ENCODE measurements at places on chromosomes 7 and 10. TPM values are rescaled to one million over a fixed set of nuclear protein-coding genes. Genes with fewer than 3 reads are reported as not detected.

- peak overlapping the region; percentile 54 for H3K27ac ChIP-seq
- DNase-seq: no peak
- peak overlapping the region; percentile 93 for H3K4me3 ChIP-seq
- H3K36me3 ChIP-seq: peaks cover 13% of the 10 kb centered on the region
- peaks cover 65% of the 10 kb centered on the region for H3K4me1 ChIP-seq
Observed at GRCh38 chr7:97022491-97023306, 1.9 kb downstream of the DLX5 start.

MYH16 gene
- total RNA-seq: not detected

SFTPA1 gene
- total RNA-seq: not detected

DNA sequence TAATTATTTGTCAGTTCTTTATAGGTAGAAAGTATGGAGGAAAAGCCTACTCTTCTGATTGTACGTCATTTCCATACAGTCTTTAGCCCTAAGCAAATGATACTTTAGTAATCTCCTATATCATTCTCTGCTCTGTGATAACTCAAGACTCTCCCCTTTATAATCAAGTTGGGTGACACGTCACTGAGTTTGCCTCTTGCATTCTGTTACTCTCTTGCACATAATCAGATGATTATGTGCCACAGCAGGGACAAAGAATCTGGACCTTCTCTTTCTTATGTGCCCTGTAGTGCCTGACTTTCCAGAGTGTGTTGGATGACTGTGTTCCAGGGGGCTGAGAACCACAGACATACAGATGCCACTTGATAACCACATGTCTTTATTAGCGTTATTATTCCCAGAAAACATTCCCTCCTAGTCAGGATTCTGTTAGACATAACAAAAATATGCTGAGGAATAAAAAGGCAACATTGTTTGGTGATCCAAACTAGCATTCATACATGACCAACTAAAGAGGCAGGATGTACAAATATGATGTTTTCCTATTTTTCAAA, 116.4 kb upstream of the HGF start:
- H3K27me3 ChIP-seq: no peaks in the 10 kb centered on the region
- no peak overlapping the region for H3K4me3 ChIP-seq
- DNase-seq: no peak
- H3K27ac ChIP-seq: no peak overlapping the region

COBL gene
- not detected for total RNA-seq

DNA sequence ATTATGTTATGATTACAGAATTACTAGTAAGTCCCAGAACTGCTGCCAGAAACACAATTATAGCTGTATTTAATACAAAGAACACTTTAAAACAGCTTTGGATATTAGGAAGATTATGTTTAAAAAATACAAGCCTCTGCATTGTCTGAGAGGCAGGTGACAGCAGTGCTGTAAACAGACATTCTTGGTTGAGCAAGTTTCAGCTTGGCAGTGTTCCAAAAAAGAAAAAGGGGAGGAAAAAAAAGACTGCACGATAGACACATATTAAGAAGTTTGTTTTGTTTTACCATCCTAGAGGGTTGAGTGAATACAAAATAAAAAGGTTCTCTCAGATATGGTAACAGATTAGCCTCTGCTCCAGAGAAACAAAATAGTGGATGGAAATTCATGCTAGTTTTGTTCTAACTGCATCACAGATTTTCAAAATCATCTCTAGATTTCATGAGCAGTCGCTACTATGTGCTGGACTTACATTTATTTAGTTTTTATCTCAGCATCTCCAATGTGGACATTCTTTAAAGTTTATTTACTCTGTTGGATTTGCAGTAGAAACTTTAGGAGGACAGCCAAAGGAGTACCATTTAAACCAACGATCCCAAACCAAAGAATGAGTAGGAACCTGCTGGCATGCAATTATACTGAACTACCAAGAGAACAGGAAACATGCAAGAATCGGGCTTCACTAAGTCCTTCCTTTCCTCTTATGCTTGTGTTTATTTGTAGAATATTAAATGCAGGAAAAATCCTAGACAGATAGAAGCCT, 9.0 kb downstream of the FAM204A start:
- H3K4me1 ChIP-seq: no peaks in the 10 kb centered on the region
- no peaks in the 10 kb centered on the region for H3K27me3 ChIP-seq
- no peak overlapping the region for H3K4me3 ChIP-seq
- H3K36me3 ChIP-seq: peaks cover 46% of the 10 kb centered on the region
- DNase-seq: no peak

DNA sequence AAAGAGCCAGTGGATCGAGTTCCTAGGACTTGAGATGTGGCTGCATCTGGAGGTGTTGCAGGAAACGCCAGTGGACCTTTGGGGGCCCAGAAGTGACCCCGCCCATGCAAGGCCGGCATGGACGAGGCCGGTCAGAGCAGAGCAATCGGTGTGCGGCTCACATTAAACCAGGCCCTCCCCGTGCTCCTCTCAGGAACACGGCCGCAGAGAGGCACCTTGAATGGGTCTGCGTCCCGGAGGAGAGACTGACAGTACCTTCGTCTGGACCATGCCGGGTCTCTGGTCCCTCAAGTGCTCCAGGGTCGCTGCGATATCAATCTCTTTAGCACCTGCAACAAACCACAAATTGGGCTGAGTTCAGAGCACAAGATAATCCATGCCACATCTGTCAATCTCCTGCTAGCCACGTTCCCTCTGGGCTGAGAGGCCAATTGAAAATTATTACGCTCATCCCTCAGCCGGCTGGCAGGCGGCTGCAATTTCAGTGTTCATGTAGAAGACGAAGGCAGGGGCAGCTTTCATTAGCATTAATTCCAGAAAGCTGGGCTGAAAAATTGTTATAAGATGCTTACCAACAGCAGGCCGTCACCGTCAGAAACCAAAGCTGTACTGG, 212.0 kb downstream of the DNAJB6 start:
- no peaks in the 10 kb centered on the region for H3K4me1 ChIP-seq
- H3K27ac ChIP-seq: no peak overlapping the region
- H3K36me3 ChIP-seq: no peaks in the 10 kb centered on the region
- no peaks in the 10 kb centered on the region for H3K27me3 ChIP-seq

DNA sequence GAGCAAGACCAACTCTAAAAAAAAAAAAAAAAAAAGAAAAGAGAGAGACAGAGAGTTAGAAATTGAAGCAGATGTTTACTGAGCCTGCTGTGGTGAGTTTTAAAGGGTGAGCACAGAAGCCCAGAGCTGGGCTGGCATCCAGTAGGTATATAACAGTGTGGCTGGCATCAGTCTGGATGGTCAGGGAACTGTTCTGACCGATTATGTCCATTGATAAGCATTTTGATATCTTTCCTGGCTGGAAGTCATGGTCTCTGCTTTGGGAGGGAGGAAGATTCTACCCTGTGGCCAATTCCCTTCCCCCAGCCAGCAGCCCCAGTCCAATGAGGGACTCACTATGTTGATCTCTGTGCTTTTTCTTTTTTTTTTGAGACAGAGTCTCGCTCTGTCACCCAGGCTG, 65.2 kb upstream of the PODXL start:
- H3K27ac ChIP-seq: no peak overlapping the region
- H3K4me1 ChIP-seq: peaks cover 62% of the 10 kb centered on the region
- no peaks in the 10 kb centered on the region for H3K27me3 ChIP-seq
- no peaks in the 10 kb centered on the region for H3K36me3 ChIP-seq
- no peak overlapping the region for H3K4me3 ChIP-seq

DNA sequence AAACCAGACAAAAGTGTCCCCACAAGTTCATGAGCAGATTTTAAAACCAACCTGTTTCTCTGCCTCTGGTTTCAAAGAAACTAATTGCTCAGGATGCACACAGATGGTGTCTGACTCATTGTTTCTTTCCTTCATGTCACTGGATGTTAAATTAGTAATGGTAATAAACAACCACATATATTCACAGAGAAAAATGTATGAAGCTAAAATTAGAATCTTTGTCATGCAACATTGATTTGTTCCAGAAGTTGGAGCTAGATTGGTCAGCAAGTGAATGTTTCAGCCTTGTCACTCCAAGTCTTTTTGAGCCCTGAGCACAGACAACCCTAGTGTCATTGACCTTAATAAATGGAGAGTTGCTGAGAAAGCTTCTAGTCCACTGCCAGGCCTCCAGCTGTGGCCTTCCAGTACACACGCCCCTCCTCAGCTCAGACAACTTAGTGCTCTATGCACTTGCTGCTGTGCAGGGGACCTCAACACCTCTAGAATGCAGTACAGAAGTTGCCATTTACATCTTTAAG, 175.9 kb downstream of the CCDC71L start:
- no peak for DNase-seq
- H3K36me3 ChIP-seq: no peaks in the 10 kb centered on the region
- H3K4me1 ChIP-seq: peaks cover 18% of the 10 kb centered on the region
- H3K4me3 ChIP-seq: no peak overlapping the region

STEAP1B gene
- total RNA-seq: 1.3 TPM

DNA sequence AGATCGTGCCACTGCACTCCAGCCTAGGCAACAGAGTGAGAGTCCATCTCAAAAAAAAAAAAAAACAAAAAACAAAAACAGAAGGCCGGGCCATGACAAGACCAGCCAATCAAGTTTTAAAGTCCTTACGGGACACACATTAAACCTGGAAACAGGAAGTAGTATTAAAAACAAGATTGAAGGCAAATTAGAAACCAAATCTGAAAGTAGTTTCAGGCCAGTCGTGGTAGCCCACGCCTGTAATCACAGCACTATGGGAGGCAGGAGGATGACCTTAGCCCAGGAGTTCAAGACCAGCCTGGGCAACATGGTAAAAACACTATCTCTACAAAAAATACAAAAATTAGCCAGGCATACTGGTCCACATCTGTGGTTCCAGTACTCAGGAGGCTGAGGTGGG, 18.1 kb downstream of the PSAP start:
- H3K4me1 ChIP-seq: peaks cover 37% of the 10 kb centered on the region
- no peak for DNase-seq
- H3K36me3 ChIP-seq: peaks cover 32% of the 10 kb centered on the region
- H3K4me3 ChIP-seq: no peak overlapping the region
- H3K27ac ChIP-seq: no peak overlapping the region

DNA sequence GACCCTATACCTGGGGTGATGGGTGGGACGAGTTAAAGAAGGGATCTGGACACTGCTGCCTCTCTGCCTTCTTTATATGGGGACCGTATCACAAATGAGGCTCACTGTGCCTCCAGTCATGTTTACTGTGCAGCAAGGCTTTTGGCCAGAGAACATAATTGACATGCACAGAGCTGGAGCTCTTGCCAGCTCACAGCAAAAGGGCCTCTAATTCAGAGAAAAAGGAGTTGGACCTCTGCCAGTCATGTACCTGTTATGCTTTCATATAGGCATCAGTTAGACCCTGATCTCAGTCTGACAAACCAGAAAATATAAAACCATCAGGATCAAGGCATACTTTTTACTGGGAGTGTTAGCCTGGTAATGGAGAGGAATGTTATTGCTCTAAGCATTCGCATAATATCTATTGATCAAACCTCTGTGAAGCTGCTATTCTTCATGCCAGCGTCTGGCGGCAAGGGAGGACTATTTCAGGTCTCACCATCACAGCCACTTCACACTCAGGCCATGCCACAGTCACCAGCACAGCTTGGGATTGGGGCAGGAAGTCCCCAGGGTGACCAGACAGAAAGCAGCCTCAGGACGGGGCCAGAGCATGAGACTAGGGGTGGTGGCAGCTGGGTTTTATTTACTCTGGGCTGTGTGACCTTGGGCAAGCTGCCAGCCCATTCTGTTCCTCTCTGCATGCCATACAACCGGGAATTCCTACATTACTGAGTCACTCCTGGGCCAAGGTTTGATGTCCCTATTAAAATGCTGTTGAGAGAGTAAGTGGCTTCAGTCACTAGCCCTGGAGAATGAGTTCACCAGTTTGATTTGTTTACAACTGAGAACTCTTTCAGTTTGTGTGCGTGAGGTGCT, 90.1 kb downstream of the NPSR1 start:
- H3K36me3 ChIP-seq: no peaks in the 10 kb centered on the region
- H3K27ac ChIP-seq: peak overlapping the region; percentile 32
- H3K27me3 ChIP-seq: peaks cover 8% of the 10 kb centered on the region
- no peak overlapping the region for H3K4me3 ChIP-seq

DNA sequence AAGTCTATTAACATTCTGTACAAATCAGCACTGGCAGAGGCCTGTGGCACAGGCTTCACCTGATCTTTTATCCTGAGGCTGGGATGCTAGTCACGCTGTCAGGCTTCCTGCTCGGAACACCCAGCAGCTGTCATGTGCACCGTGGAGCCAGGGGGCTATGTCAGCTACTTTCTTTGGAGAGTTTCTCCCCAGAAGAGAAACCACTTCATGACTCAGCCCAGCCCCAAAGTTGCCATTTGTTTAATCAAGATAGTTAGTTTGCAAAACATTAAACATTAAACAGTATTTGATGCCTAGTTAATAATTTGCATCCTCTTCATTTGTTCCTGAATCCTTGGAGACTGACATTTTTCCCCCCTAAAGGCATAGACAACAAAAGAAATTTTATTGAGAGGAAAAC, at the start of gene HABP2:
HABP2 (plus strand) TSS at position 353 of the 400 bp plus-strand sequence. CDS start 69 bp downstream, outside the sequence.
- DNase-seq: no peak
- no peak within 1 kb of the TSS for H3K27ac ChIP-seq
- H3K27me3 ChIP-seq: peaks cover 10% of the 10 kb centered on the region

GRCh38 chr7:147079083-147079482, 962.5 kb downstream of the CNTNAP2 start:
- H3K4me1 ChIP-seq: peaks cover 3% of the 10 kb centered on the region
- no peaks in the 10 kb centered on the region for H3K36me3 ChIP-seq
- no peak for DNase-seq

GRCh38 chr7:47568547-47568946, 13.4 kb downstream of the TNS3 start:
- H3K27me3 ChIP-seq: no peaks in the 10 kb centered on the region
- peaks cover 45% of the 10 kb centered on the region for H3K4me1 ChIP-seq
- no peak overlapping the region for H3K4me3 ChIP-seq

DNA sequence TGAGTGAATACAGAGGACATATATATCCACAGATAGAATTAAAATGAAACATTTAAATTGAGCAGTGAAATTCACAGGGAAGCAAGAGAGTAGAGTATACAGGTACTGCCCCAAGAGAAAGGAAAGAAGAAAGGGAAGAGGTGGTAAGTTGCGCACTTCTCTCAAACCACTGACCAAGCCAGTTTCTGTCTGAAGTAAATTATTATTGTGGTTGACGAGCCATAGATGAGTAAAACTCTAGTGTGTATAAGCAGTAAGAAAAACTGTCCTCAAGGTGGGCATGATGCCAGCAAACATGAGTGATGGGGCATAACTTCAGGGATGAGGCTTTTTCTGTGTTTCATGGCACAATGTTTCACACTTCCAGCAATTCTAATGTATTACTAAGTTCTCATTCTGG, 4.4 kb upstream of the BET1 start:
- no peak overlapping the region for H3K4me3 ChIP-seq
- peaks cover 14% of the 10 kb centered on the region for H3K27me3 ChIP-seq
- no peak for DNase-seq
- no peak overlapping the region for H3K27ac ChIP-seq
- H3K4me1 ChIP-seq: peaks cover 4% of the 10 kb centered on the region

DNA sequence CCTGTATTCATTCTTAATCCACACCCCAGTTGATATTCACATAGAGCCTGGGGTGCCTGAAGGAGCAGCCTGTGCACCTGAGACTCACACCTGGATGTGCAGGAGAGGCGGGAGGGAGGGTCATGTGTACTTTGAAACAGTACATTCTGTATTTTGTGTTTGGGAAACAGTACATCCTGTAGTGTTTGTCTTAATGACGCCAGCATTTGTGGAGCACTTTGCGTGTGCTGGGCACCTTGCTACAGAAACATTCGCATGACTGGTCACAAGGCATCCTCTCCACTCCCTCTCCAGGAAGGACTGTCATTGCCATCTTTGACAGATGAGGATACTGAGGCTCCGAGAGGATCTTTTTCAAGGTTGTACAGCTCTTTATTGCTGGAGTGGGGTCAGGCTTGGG, 132.1 kb downstream of the TACC2 start:
- DNase-seq: no peak
- H3K27ac ChIP-seq: peak overlapping the region; percentile 56
- H3K4me1 ChIP-seq: peaks cover 56% of the 10 kb centered on the region
- peaks cover 4% of the 10 kb centered on the region for H3K36me3 ChIP-seq
- H3K4me3 ChIP-seq: no peak overlapping the region
